Vagina (tissue), 2 donors: ENCODE measurements at places on chromosomes 12 and 14.

DNA sequence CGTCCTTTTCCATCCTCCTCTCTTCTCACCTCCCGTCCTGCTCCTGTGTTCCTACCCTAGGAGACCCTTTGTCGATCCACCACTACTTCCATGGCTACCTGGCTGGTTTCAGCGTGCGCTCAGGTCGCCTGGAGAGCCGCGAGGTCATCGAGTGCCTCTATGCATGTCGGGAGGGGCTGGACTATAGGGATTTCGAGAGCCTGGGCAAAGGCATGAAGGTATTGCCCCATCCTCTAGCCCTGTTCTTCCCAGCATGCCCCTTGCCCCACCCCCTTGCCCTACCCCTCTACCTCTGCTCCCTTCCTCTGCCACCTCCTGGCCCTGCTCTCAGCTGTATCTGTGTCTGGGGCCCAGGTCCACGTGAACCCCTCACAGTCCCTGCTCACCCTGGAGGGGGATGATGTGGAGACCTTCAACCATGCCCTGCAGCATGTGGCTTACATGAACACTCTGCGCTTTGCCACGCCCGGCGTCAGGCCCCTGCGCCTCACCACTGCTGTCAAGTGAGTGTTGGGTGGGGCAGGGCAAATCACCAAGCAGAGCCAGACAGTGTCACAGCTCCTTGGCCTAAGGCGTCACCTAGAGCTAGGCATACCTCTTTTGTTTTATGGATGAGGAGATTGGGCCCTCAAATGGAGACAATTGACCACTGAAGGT lies 12.8 kb downstream of the CLSTN3 start:
- no peak for DNase-seq

- no peak for DNase-seq
Measured at GRCh38 chr12:82366197-82366596, 7.9 kb downstream of the METTL25 start.

- no peak for DNase-seq
Measured at GRCh38 chr14:36661506-36662257, at the start of gene PAX9. TSS of gene PAX9 (plus strand) at chr14:36661860. CDS start at chr14:36662090, 230 bp downstream.

DNA sequence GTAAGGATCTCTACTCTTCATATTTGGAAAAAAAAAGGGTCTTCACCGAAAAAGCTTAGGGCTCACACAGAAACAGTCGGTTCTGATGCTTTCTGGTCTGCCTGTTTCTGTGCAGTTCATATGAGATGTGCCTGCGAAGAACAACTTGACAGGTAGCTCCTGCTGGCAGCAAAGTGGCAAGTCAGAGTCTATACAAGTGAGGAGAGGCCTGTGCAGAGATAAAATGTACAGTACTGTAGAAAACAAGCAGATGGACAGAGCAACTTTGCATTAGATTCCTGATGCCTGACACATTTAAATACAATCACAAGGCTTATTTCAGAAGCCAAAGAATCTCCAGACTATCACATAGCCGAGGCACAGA lies 936.0 kb downstream of the DIO2 start:
- no peak for DNase-seq

GRCh38 chr14:79424462-79424861 lies 786.8 kb downstream of the DIO2 start:
- DNase-seq = no peak

- DNase-seq = no peak
Measured at GRCh38 chr14:30994681-30995620, 30.5 kb upstream of the AP4S1 start.

- DNase-seq = no peak
Measured at GRCh38 chr12:114479831-114480230, 73.9 kb upstream of the TBX5 start.

GRCh38 chr14:71267007-71267513 lies 359.8 kb downstream of the PCNX1 start:
- no peak for DNase-seq

DNA sequence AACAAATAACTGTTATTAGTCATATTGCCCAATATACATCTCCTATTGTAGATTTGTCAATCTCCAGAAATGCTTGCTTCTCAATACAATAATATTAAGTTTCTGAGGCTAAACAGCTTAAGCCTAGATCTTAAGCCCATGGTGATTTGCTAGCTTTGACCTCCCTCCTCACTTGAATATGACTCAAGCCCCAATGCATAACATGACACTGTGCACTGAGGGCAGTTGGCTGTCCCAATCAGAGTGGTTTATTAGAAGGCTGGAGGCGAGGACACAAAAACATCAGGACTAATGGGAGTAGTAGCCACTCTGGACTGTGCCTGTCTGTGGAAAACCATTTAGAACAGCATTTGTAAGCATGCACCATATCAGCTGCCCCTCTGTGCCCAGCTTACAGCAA lies 81.1 kb upstream of the GTF2A1 start:
- DNase-seq = no peak

GRCh38 chr14:60721326-60722106 lies 2.6 kb downstream of the SIX4 start:
- DNase-seq = no peak

GRCh38 chr12:8890313-8891085 lies 23.8 kb upstream of the PHC1 start:
- no peak for DNase-seq

- DNase-seq = no peak
Measured at GRCh38 chr12:53770281-53770680, 18.5 kb upstream of the CISTR start.

GRCh38 chr12:99695050-99695449 lies 47.5 kb downstream of the GARIN6 start:
- DNase-seq = no peak

DNA sequence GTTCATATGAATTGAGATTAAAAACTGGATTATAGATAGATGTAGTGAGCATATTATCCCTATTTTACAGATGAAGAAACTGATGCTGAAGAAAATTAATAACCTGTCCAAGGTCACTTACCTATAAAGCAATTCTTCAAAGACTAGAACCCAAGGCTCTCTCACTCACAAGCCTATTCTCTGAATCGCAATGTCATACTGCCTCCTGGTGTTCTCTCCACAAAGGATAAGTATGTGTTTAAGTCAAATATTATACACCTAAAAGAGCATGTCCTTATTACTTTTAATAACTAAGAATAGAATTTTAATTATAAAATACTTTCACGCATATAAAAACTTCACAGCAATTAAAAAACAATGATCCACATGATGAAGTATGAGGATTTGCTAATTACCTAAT lies 721.3 kb upstream of the USP15 start:
- no peak for DNase-seq

GRCh38 chr12:6773590-6774351 lies 1.5 kb downstream of the LAG3 start:
- DNase-seq = no peak

DNA sequence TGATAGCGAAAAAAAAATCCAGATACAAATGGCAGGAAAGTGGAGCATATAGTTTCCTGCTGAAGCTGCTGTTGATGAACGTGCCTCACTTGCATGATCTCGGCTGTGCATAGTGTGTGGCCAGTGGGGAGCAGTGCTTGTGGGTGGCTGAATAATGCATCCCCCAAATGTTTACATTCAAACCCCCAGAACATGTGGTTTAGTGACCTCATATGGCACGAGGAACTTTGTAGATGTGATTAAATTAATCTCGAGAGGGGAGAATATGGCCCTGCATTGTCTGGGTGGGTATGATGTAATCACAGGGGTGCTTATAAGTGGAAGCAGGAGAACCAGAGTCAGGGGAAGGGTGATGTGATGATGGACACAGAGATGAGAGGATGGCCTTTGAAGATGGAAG lies 425.0 kb downstream of the TMEM121 start:
- peak; percentile 20 for DNase-seq

GRCh38 chr12:96155781-96156180 lies 38.4 kb upstream of the ELK3 start:
- DNase-seq = no peak

GRCh38 chr12:75850721-75851462 lies 180.7 kb downstream of the PHLDA1 start:
- DNase-seq = no peak

DNA sequence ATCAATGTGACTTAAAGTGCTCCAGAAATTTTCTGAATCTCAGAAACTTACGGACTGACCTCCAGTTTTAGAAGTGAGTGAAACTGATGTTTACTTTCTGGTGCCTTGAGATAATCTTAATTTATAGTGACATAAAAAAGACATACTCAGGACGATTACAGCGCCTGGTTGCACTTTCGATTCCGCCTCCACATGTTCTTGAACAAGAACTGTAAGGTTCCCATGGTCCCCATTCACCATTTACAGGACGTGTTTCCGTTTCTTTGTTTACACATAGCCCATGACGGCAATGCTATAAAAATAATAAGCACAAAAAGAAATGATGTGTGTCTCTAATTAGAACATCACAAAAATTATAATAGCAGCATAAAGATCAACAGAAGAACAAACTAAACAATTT lies 98.2 kb downstream of the ADAMTS20 start:
- DNase-seq = no peak

DNA sequence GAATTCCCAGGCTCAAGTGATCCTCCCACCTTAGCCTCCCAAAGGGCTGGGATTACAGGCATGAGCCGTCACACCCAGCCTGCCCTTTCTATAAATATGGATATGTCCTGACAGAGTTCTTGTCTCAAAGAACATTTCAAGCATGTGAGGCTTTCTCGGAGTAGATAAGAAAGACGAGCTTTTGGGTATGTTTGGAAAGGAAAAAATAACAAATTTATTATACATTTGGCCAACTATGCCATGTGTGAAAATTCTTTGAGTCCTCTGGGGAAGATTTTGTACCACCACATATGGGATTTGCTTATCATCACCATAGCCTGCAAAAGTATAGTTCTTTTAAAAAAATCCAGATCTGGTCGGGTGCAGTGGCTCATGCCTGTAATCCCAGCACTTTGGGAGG lies 23.7 kb upstream of the MYBPC1 start:
- no peak for DNase-seq

- DNase-seq = no peak
Measured at GRCh38 chr12:53199700-53200099, 7.4 kb downstream of the ITGB7 start.

- DNase-seq = no peak
Measured at GRCh38 chr12:67519484-67520433, 128.8 kb upstream of the DYRK2 start.

- no peak for DNase-seq
Measured at GRCh38 chr14:77208291-77208978, 26.8 kb downstream of the TMEM63C start.

DNA sequence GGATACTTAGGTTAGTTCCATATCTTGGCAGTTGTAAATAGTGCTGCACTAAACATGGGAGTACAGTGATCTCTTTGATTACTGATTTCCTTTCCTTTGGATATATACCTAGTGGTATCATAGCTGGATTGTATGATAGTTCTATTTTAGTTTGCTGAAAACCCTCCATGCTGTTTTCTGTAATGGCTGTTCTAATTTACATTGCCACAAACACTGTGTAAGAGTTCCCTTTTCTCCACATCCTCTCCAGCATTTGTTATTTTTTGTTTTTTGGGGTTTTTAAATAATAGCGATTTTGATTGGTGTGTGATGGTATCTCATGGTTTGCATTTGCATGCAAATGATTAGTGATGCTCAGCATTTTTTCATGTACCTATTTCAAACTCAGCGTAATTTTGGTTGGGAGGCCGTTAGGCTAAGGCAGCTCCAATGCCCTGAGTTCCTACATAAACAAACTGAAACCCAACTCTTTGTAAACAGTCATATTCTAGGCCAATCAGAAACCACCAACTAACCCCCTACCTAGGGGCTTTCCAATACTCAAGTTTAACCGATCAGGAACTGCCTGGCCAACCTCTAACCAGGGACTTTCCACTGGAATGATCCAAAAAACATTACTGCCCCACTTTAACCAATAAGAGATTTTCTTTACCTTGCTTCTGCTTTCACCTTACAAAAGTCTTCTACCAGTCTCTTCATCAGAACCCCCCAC lies 171.6 kb downstream of the FBXL14 start:
- DNase-seq = no peak

DNA sequence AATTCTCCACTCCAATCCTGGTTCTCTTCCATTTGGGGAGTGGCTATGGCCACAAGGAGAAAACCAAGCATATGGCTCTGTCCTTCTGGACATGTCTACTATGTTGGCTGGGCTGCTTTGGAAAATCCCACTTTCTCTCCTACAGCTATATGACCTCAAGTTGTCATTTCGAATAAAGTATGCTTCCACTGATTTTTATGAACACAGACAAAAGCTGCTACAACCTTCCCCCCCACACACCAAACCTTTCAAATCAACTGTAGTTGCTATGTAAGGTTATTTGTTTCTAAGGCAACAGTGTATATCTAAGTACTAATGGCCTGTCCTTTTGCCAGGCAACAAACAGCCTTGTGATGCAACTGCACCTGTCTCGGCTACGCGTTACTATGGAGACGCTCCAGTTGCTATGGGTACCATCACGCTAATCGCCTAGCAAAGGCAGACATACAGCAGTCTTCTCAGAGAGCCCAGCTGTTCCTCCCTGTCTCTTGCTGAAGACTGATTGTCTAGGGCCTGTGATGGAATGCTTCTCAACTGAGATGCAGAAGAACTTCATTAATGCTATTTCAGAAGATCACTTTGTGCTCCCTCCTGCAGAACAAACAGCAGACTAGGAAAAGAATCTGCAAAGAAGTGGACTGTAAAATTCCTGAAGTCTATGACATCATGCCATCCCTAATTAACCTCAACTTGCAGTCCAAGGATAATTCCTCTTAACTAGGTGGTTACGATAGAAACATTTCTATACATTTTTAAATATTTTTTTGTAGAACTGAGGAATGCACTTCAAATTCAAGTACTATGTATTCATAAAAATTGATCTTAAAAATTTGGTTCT lies 67.6 kb downstream of the FOXN3 start:
- DNase-seq = no peak

GRCh38 chr14:43232261-43232660 lies 1274.8 kb downstream of the FSCB start:
- DNase-seq = no peak
